Lung (tissue), 17 donors: ENCODE measurements at places on chromosomes 5 and 9. TPM values are rescaled to one million over a fixed set of nuclear protein-coding genes. Genes with fewer than 3 reads are reported as not detected.

Gene F2R
- 31.8 TPM for total RNA-seq

Gene ST8SIA4
- total RNA-seq: 19.1 TPM

Gene SERF1B
- 45.8 TPM for total RNA-seq

Gene QRFP
- total RNA-seq: not detected

Gene SV2C
- total RNA-seq: 0.40 TPM

Gene SLC6A3
- 0.95 TPM for total RNA-seq

Gene TNFSF15
- total RNA-seq: 5.6 TPM

Gene SPATA31D4
- not detected for total RNA-seq

Gene LHX6
- total RNA-seq: 3.2 TPM

Gene ABO
- total RNA-seq: 3.9 TPM

Gene PCSK1
- total RNA-seq: 3.3 TPM

Gene PRDM9
- total RNA-seq: not detected

- no peak for DNase-seq
Observed at GRCh38 chr9:102840335-102840734, 154.8 kb upstream of the CYLC2 start.

- DNase-seq: no peak
Observed at GRCh38 chr5:111697881-111698757, 58.9 kb downstream of the NREP start.

- peak; percentile 43 for DNase-seq
Observed at GRCh38 chr9:90801241-90801972, at the start of gene SYK. Gene SYK (plus strand): TSS chr9:90801819. CDS start chr9:90843899, 42,080 bp downstream.

DNA sequence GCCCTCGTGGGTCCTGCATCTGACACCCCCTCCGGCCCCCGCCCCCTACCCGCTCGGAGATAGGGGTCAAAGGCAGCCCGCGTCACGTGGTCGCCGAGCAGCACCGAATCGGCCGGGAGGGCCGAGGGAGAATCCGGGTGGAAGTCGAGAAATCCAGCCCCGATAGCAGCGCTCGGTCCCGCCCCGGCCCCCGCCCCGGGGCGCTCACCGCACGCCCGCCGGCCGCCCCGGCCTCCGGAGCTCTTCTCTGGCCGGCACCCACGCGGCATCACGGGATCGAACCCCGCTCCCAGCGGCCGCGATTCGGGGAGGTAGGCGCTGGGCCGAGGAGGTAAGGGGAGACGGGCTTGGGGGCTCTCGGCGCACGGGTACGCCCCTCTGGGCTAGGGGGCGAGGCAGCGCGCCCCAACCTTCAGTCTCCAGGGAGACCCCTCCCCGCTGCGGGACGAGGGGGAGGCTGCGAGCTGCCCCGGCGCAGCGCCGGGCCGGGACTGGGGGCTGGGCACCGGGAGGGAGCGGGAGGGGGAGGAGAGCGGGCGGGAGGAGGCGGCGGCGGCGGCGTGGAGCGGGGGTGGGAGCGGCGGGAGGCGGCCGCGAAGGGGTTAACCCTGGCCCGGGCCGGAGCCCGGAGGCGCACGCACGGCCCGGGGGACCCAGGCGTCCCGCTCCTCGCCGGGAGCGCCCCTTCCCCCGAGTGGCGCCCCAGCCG lies 22.1 kb upstream of the NDST1 start:
- DNase-seq: peak; percentile 83

DNA sequence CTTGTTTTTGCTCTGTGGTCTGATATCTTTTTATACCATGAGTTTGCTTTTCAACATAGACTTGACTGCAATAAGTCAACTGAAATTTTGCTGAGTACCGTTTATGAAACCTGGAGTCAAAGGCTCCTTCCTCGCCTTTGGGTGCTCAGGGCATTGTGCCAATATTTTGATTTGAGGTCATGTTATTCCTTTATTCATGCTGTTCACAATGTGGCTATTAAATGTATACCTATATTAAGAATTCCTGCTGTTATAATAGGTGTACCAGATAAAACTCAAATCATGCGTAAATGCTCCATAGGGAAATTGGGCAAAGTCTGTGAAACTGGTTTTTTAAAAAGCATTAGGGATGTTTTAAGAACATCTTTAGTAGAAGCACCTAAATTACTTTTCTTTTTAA lies 334.0 kb upstream of the NUDT12 start:
- no peak for DNase-seq

- DNase-seq: peak; percentile 98
Observed at GRCh38 chr9:100111235-100111634, 12.2 kb downstream of the INVS start.

GRCh38 chr5:96780626-96781025 lies 27.1 kb downstream of the ERAP1 start:
- no peak for DNase-seq

DNA sequence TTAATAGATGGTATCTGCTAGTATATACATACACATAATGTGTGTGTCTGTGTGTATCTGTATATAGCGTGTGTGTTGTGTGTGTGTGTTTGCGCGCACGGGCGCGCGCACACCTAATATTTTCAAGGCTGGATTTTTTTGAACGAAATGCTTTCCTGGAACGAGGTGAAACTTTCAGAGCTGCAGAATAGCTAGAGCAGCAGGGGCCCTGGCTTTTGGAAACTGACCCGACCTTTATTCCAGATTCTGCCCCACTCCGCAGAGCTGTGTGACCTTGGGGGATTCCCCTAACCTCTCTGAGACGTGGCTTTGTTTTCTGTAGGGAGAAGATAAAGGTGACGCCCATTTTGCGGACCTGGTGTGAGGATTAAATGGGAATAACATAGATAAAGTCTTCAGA lies 757 bp downstream of the FXN start:
- no peak for DNase-seq

DNA sequence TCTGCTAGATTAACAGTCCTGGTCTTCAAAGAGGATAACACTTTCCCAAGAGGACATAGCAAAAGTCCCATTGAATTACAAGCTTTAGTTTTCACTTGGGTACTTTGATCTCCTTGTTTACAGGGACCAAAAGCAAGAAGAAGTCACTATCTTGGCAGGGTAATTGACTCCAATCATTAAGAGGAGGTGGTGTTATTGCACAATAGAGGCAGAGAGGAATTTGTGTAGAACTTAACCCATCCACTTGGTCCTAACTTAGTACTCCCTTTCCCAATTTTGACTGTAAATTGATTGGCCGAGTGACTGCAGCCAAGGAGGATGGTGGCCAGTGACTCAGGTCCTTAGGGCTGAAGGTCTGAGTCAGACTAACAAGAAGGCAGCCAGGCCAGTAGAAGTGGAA lies 9.3 kb upstream of the TRPC7 start:
- no peak for DNase-seq

DNA sequence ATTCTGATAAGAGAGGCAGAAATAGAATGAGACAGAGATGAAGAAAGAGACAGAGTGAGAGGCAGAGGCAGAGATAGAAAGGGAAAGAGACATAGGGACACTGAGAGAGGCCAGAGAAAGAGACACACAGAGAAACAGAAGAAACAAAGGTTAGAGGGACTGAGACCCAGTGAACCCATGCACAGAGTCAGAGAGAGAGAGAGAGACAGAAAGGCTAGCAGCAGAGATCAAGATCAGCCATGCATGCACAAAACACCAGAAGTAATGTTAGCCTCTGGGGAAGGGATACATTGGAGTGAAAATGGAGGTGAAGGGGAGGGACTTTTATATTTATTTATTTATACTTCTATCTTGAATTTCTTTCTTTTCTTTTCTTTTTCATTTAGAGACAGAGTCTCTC lies 14.1 kb upstream of the SPARC start:
- no peak for DNase-seq

- peak; percentile 80 for DNase-seq
Observed at GRCh38 chr5:157912621-157913325, 53.8 kb upstream of the CLINT1 start.

DNA sequence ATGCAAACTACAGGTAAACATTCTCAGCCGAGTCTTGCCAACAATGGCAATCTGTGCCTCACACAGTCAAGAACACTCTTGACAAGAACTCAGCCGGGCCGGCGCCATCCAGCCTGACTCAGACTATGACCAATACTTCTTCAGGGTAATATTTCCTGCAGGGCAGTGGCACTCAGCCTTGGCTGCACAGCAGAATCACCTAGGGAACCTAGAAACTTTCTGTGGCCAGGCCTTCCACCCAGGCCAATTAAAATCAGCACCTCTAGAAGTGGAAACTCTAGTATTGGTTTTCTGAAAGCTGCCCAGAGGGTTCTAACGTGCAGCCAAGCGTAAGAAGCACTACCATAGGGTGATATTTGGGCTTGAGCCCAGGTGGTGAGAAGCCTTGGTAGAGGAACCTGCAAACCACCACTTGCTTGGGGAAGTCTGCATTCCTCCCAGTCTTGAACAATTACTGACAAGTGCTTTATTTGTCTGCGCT lies 120.6 kb downstream of the TTLL11 start:
- peak; percentile 54 for DNase-seq

- DNase-seq: no peak
Observed at GRCh38 chr9:26292943-26293342, 599.7 kb downstream of the CAAP1 start.

DNA sequence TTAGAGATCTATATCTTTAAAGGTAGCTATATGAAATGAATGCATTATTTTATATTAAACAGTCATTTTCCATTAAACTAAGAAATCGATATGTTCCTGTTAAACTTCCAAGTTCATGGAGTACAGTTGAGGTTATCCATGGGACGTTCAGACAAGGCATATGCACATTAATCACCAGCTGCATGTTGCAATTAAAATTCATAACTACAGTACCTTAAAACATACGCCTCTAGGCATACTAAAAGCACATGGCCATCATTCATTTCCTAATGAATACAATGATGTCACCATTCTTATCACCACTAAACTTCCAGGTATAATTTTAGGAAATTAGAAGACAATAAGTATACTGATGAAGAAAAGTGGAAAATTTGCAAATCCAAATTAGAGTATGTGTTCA lies 174.3 kb downstream of the CDH12 start:
- DNase-seq: no peak

DNA sequence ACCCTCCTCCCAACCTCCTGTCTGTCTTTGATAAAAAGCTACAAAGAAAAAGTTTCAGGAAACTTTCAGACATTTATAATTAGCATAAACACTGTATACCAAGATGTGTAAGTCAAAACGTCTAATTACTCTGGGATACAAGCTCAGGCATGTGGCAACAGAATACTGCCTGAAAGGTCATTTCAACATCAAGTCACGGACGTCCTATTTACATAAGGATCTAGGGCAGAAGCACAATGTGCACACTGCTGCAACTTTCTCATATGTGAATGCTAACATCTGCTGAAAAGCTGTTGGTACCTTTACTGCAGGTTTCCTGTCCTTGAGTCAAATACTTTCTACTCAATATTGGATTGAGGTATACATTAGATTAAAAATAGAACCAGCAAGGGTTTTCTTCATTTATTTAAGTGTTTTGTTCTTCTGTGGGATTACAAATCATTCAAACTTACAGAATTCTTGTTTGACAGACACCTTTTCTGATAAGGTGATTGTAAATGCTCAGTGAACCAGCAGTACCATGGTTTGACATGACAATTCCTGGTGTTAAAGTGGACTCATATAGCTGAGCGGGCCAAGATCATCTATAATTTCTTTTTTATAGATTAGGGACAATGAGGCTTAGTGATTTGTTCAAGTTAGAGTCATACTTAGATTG lies 36.8 kb downstream of the ELL2 start:
- DNase-seq: no peak

- DNase-seq: no peak
Observed at GRCh38 chr5:5521478-5521877, 99.0 kb downstream of the ICE1 start.

- no peak for DNase-seq
Observed at GRCh38 chr9:91492237-91492636, 68.6 kb upstream of the NFIL3 start.

DNA sequence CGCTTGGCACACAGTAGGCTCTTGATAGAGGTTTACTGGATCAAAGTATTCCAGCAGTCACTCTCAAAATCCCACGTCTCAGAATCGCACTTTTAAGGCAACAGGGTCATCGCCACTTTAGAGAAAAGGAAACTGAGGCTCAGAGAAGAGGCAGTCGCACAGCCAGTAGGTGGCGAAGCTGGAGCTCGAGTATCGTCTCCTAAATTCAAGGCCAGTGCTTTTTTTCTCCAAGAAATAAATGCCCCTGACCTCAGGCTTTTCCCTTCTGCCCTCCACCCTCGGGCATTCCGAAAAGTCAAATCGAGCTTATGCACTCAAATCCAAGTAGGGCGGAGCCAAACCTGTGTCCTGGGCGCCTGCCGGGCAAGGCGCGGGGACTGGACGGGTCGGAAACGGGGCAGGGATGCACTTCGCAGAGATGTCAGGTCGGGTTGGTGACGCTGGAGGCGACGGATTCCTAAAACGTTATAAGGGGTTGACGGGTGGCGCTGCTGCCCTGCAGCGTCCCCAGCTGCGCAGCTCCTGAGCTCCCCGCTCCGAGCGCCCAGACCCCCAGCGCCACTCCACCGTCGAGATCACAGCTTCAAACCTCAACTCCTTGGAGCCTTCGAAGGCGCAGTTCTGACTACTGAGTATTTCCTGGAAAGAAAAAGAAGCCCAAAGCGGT lies 4.7 kb upstream of the FOXB2 start:
- DNase-seq: no peak
